Natural killer cell treated with Interleukin-12 subunit alpha and Interleukin-12 subunit beta and Interleukin-15 and Interleukin-18, amount 100 ng/mL, for 72 hours (primary cell): ENCODE measurements at places on chromosomes 16 and 17.
A peak's percentile ranks its signal among the peaks of the same experiment; 100 is the strongest.

GRCh38 chr17:81020767-81021497, 14.0 kb upstream of the BAIAP2 start:
- DNase-seq, result peak; percentile 26

GRCh38 chr17:82967268-82968032, 112.0 kb upstream of the METRNL start:
- no peak for DNase-seq

DNA sequence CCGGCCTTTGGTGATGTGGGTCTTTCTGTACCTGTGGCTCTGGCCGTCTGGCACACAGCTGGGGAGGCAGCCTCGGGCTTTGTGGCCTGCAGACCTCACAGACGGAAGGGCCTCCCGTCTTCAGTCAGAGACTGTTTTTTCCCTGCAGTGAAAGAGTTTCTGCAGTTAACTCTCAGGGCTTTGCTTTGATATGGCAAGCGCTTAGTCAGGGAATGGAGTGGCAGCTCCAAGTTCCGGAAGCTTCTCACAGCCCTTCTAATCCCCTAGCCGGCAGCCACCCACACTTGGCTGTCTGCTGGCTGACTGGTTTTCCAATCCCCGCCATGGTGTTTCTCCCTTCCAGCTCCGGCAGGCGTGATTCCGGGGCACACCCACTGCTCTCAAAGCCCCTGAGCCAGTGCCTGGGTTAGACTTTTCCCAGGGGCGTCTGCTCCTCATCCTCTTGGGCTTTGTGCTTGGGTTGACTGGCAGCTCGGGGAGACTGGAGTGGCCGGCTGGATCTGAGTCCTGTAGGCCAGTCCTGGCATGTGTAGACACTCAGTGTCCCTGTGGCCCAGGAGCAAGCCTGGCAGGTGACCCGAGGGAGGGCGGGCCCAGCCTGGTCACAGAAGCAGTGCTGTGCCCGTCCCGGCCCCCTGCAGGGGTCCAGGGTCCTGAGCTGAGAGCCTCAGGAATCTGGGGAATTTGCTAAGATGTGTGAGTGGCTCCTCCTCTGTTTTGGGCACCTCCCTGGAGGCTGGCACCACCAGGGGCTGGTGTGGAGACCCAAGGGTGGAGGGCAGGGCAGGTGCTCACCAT, 29.9 kb downstream of the BAIAP2 start:
- DNase-seq, result no peak

- no peak for DNase-seq
These were observed 22.7 kb upstream of the TMEM101 start for GRCh38 chr17:44037471-44037870.
